ENCODE measurements at places on chromosomes 12 and 14.

DNA sequence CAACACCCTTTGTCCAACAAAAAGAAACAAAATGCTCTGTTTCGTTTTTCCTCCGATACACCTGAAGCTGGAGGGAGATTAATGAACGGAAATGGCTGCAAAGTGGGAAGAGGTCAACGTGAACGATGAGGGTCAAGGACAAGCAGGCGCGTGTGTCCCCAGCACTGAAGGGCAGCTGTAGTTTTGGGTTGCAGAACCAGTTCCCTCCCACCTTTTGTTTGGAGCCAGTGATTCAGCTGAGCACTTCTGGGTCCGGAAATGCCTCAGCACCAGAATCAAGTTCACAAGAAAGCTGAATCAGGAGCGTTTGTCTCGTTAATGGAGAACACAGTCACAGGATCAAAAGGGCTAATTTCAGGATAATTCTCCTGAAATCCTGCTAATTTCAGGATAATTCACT is 51.1 kb upstream of the PWP1 start:
- no peak for DNase-seq

DNA sequence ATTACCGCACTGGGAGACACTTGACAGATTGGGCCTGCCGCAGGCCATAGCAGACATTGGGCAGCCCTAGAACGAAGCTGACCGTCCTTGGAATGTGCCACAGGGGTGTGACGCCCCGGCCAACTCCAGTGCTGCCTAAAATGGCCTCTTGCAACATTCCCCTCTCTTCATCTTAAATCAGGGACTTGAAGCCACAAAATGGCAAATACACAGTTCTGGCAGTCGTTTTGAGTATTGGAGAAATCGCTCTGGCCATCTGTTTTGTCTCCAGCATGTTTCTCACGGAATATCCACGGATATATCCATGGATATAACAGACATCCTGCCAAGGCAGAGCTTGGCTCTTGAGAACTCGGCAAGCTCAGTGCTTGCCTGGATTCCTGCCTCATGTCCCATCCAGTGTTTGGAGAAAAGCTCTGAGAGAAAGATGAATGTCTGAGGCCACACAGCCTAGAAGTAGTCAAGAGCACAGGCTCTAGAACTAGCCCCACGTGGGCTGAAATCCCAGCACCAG is 158.4 kb downstream of the CHST11 start:
- DNase-seq, result no peak

DNA sequence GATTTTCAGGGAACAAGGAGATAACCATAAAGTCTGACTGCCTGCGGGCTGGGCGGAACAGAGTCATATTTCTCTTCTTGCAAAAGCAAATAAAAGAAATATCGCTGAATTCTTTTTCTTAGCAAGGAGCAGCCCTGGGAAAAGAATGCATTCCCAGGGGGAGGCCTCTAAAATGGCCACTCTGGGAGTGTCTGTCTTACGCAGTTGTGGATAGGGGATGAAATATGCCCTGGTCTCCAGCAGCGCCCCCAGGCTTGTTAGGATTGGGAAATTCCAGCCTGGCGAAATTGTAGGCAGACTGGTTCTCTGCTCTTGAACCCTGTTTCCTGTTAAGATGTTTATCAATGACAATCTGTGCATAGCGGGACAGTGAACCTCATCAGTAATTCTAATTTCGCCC is 40.5 kb downstream of the PCNX1 start:
- no peak for DNase-seq

- no peak for DNase-seq
Observed at GRCh38 chr12:78095623-78096022, 264.9 kb downstream of the NAV3 start.

- no peak for DNase-seq
Observed at GRCh38 chr14:90303473-90303872, 28.3 kb downstream of the NRDE2 start.

- no peak for DNase-seq
Observed at GRCh38 chr12:29634057-29634456, 136.6 kb upstream of the OVCH1 start.

GRCh38 chr12:98572010-98572409 is 21.5 kb upstream of the SLC25A3 start:
- DNase-seq, result no peak

GRCh38 chr14:32494609-32495434 is 165.7 kb downstream of the AKAP6 start:
- no peak for DNase-seq

- DNase-seq, result no peak
Observed at GRCh38 chr12:72134246-72135020, 137.7 kb upstream of the TRHDE start.

DNA sequence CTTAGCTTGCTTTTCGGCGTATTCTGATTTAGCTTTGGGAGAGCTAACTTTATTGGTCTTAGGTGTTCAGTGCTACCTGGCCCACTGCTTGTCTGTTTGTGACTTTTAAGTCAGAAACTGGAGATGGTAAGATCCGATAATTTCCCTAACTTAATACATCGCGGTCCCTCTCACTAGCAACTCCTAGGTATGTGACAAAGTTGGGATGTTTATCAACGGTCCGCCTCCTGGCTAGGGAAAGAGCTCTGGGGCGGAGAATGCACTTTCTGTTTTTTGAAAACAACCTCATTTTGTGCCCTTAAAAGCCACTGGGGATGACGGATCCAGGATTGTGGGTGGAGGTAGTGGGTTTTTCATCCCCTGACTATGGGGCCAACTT is 1.2 kb downstream of the CDKN1B start:
- DNase-seq, result no peak

DNA sequence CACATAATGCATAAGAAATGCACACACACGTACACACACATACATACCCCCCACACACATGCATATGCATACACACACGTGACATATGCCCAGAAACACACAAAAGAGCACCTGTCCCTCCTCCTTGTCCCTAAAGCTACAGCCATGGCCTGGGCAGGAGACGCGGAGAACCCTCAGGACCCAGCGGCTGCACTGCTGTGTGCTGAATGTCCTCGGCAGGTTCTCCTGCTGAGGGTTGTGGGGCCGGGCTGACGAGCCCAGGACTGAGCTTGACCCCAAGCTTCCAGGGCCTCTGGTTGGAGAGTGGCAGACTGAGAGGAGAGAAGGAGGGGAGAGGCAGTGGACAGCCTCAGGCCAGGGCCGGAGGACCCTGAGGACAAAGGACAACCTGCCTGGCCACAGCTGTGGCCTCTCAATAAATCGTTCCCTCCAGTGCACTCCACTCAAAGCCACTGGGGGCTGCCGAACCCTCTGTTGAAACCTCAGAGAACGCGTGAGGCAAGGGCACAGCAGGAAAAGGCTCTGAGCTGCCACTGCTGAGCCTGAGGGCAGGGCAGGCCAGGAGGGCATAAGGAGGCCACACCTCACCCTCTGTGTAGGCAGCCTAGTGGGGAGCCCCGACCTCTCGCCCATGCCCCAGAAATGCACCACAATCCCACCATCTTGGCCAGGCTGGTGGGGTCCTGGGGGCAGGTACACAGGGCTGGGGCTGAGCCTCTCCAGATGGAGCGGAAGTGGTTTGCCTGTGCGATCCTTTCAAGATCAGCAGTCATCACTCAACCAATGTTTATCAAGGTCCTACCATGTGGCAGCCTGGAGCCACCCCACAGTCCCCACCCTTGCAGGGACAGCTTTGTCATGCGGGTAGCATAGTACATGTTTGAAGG is 3.1 kb downstream of the CACNA2D4 start:
- DNase-seq, result no peak

DNA sequence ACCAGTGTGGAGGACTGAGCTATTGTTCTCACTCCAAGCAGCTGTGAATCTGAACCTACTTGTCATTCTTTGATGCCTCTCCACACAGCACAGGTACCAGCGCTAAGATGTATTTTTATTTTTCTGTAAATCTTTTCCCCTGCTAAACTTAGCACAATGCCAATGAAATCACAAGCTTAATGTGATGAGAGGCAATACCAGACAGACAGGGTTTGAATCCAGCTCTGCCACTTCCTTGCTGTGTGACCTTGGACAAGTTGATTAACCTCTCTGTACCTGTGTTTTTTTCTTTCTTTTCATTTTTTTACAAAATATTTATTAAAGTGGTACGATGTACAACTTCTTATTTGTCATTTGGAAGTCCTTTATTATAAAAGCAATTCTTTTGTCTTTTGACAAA is 757.6 kb downstream of the MED13L start:
- no peak for DNase-seq

GRCh38 chr14:92446771-92447170 is 66.8 kb upstream of the RIN3 start:
- DNase-seq, result no peak

GRCh38 chr12:13537623-13538022 is 341.1 kb downstream of the EMP1 start:
- DNase-seq, result no peak

DNA sequence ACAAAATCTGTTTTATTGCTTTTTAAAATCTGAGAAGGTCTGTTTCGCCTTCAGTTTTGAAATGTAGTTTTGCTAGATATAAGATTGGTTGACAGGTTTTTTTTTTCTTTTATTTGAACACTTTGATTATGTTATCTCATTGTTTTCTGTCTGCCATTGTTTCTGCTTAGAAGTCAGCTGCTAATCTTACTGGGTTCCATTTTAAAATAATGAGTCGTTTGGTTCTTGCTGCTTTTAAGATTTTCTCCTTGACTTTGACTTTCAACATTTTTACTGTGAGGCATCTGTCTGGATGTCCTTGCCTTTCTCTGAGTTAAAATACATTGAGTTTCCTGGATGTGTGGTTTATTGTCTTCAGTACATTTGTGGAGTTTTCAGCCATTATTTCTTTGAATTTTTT is 56.7 kb downstream of the ADIPOR2 start:
- no peak for DNase-seq
